LHCN-M2 (cell line): ENCODE measurements at places on chromosomes 7 and 10. TPM values are rescaled to one million over a fixed set of nuclear protein-coding genes. Genes with fewer than 3 reads are reported as not detected.

The FAM241B gene
- total RNA-seq: not detected in 2 replicates

The WNT16 gene
- 0.06 TPM in 1 of 2 replicates, not detected in the other for total RNA-seq

- no peak for DNase-seq
Observed at GRCh38 chr7:99218406-99219184, 10.7 kb upstream of the KPNA7 start.

- DNase-seq: peak; percentile 89
Observed at GRCh38 chr7:28102797-28103196, 77.8 kb downstream of the JAZF1 start.

DNA sequence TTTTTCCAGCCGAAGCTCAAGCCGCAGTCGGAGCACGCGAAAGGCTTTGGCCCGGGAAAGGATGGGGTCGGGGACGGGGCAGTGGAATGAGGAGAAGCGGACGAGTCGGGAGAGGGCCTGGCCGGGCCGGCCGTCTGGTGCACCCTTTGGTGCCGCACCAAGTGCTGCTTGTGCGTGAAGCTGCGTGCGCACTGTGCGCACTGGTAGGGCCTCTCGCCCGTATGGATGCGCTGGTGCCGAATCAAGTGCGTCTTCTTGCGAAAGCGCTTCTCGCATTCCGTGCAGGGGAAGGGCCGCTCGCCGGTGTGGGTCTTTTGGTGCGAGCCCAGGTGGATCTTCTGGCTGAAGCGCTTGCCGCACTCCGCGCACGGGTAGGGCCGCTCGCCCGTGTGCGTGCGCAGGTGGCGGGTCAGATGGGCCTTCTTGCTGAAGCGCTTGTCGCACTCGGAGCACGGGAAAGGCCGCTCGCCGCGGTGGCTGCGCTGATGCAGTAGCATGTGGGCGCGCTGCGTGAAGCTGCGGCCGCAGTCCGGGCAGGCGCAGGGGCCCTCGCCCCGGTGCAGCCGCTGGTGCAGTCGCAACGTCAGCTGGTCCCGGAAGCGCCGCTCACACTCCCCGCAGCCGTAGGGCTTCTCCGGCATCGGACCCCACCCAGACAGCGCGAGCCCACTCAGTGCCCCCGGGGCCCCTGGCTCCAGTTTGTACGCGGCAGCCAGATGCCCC is 7.8 kb downstream of the ZNF467 start:
- no peak for DNase-seq

GRCh38 chr10:106577266-106577665 is 587.2 kb downstream of the SORCS1 start:
- no peak for DNase-seq

- DNase-seq: no peak
Observed at GRCh38 chr10:110667620-110668343, 23.6 kb downstream of the RBM20 start.

- no peak for DNase-seq
Observed at GRCh38 chr10:107364872-107365271, 200.4 kb upstream of the SORCS1 start.
